ENCODE measurements at places on chromosomes 12 and 14.

DNA sequence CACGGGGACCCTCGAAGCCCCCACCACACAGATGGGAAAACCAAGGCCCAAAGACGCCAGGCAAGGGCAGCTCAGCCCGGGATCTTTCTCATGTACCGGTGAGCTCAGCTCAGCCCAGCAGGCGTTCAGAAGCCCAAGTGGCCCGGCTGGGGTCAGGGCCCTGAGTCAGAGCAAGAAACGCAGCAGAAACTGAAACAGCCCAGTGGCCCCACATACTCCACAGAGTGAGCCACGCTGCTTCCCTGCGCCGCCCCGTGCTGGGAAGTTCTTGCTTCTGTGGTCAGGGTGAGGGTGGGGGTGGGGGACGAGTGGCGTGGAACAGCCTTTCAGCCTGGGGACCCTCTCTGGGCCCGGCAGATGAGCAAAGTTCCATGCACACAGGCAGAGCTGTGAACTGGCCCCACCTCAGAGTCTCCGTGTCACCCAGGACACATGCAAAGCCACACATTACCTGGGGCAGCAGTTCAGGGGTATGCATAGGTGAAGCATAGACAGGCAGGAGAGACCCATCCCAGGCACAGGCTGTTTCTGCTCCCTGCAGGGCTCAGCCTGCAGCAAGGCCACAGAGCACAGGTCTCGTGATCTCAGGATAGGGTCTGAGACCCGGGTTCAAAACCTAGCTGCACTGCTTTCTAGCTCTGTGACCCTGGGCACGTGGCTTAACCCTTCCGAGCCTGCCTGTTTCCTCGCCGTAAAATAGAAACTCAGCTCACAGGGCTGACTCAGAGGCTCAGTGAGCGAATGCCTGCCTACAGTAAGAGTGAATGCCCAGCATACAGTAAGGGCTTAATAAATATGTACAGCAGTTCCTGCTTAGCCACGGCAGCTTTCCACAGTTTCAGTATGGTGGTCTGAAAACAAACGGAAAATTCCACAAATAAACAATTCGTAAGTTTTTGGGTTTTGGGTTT is 21.6 kb downstream of the NCOR2 start:
- no peak for DNase-seq

- no peak for DNase-seq
Observed at GRCh38 chr12:76680940-76681339, 83.0 kb upstream of the ZDHHC17 start.

DNA sequence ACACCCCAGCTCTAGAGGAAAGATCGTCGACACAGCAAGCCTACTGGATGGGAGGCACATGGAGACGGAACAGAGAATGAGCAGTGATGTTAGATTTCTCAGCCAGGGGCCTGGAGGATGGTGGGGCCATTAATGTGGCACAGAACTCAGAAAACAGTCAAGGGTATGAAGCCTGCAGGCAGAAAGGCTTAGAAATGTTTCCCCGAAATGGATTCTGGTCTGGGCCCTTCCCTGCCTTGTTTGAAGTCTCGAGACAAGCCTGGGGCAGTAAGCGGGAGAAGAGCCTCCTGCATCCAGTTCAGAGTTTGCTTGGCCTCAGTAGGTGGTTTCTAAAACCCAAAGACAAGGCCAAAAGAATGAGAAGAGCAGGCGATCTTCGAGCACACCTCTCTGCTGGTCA is 158.4 kb downstream of the NTF3 start:
- DNase-seq: no peak

DNA sequence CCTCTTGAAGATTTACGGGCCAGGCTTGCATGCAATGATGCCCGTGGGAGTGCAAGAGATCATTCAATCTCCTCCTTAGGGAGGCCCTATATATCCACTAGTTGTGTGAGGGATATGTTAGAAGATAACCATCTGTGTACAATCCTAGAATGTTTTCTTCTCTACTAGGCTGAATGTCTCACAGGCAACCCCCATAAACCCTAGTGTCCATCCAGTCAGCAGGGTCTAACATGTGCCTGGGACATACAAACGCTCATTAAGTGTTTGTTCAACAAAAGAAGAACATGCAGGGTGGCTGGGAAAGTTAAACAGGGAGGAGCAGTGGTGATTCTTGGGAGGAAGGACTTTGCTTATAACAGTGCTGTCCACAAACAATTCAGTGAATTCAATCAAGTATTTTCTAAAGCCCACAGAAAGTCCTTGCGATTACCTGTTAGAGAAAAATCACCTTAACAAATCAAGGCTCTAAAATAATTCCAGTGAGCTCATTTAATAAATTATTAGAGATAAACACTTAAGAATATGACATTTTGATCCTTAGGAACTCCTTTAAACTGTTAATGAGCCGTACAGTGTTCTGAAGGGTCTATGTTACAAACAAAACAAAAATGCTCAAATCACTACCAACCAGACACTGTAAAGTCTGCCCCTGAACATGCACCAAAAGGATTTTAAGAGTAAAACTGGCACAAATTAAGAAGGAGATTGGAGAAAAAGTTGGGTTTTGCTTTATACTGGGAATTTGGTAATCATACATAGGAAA is 96.6 kb upstream of the FERMT2 start:
- no peak for DNase-seq

DNA sequence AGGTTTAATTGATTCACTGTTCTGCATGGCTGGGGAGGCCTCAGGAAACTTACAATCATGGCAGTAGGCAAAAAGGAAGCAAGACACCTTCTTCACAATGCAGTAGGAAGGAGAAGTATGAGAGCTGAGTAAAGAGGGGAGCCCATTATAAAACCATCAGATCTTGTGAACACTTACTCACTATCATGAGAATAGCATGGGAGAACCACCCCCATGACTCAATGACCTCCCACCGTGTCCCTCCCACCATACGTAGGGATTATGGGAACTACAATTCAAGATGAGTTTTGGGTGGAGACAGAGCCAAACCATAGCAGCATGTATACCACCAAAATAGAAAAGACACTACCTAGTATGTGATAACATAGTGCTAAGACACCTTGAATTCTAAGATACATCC is 2.9 kb upstream of the HMGA2 start:
- DNase-seq: no peak

- no peak for DNase-seq
Observed at GRCh38 chr14:44791730-44792129, 170.0 kb downstream of the KLHL28 start.

DNA sequence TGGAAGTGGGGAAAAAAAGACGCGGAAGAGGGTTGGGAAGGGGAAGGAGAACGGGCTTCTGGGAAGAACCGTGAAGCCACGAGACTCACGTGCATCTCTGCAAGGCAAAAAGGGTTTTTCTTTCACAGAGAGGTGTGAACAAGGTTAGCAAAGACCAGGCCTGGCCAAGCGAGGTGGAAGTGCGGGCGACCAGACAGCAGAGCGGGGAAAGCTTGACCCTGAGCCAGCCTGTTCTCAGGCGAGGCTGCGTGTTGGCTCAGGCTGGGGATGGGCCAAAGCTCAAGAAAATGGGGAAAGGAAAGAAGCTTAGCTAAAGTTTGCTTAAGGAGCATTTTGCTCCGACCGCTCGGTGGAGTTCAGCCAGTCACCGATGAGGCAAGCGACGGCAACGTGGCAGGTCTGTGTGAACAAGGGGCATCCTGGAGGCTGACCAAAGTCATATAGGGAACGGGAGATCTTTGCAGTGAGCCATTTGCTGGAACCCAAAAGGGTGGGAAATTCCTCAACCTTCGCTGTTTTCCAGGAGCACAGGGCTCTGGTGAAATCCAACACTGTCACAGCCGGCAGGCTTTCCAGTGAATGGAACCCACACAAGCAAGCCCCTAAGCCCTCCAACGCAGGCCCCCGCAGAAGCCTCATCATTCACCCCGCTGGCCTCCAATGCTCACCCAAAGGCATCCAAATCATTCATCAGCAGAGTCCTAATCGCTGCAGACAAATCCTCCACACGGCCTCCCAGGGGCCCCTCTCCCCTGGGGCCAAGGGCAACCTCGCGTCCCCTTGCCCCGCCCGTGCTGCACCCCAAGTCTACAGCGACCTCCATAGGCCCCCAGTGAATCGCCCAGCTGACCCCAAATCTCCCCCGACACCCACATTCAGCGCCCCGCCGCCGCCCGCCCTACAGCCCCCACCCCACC is 754 bp downstream of the ZNF605 start:
- no peak for DNase-seq

GRCh38 chr12:3313675-3314663 is 177.0 kb upstream of the PRMT8 start:
- DNase-seq: no peak

DNA sequence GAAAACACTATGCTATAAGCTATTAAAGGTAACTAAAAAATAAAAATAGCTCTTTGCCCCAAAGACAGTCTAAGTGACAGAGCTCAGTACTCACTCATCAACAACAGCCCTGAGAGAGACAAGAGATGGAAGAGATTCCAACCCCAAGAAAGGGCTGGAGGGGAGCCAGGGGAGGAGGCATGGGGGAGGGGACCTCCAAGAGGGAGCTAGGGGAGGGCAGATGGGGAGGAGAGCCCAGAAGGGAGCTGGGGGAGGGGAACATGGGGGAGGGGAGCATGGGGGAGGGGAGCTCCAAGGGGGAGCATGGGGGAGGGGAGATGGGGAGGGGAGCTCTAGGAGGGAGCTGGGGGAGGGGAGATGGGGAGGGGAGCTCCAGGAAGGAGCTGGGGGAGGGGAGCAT is 7.7 kb downstream of the SSH1 start:
- no peak for DNase-seq

GRCh38 chr12:51970904-51971646 is 19.6 kb downstream of the ACVR1B start:
- DNase-seq: no peak

DNA sequence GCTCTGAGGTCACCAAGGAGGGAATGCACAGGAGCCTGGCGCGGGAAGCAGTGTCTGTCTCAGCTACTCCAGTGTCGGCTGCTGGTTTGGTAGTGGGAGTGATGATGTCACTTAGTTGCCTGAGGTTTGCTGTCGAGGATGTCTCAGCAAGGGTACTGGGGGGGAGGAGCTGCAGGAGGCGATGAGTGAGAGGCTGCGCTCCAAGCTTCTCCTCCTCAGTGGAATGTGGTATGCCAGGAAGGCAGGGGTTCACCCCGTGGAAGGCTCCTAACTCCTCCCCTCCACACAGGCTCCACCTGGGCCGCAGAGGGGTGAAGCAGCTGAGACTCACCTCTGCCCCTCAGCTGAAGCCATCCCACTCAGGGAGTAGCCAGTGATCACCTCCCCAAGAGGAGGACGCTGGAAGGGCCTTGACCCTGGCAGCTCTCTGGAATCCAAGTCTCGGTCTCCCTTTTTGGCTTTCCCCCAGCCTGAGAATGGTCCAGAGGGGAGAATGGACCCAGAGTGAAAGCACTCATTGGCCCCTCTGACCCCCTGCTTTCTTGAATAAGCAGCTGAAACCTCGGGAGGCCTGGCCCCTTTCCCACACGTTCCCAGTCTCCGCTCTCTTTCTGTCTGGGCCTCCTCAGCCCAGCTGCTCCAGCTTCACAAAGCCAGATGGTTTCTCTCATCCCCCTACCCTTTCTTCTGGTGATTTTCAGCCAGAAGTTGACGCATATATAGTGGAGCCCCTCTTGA is 178.9 kb upstream of the FKBP4 start:
- no peak for DNase-seq

All from stimulated activated CD8-positive, alpha-beta memory T cell treated with anti-CD3 and anti-CD28 coated beads, Interleukin-4, amount 100 ng/mL, for 4 hours (primary cell).